ENCODE measurements at places on chromosomes 5 and 9.

DNA sequence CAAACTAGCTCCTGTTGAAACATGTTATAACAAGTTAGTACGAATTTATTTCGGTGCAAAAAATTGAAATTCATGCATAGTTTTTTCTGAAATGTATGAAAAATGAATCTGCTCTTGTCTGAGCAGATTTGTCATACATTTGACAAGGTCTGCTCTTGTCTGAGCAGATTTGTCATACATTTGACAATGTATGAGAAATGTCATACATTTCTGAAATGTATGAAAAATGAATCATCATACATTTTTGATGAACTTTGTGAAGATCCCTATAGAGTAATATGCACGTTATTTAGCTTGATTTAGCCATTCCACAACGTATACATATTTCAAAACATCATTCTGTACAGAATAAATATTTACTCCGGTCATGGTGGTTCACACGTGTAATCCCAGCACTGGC, 85.9 kb upstream of the PARP8 start:
- no peak for DNase-seq

- no peak for DNase-seq
Measured at GRCh38 chr9:104861397-104861796, 66.6 kb downstream of the ABCA1 start.

GRCh38 chr9:81562231-81563019, 126.9 kb downstream of the TLE1 start:
- DNase-seq, result no peak

- peak; percentile 83 for DNase-seq
Measured at GRCh38 chr5:134648425-134649162, at the start of gene SEC24A. Gene SEC24A (plus strand): TSS chr5:134648785. CDS start chr5:134649077, 292 bp downstream.

- no peak for DNase-seq
Measured at GRCh38 chr5:39140558-39141168, 66.5 kb upstream of the RICTOR start.

DNA sequence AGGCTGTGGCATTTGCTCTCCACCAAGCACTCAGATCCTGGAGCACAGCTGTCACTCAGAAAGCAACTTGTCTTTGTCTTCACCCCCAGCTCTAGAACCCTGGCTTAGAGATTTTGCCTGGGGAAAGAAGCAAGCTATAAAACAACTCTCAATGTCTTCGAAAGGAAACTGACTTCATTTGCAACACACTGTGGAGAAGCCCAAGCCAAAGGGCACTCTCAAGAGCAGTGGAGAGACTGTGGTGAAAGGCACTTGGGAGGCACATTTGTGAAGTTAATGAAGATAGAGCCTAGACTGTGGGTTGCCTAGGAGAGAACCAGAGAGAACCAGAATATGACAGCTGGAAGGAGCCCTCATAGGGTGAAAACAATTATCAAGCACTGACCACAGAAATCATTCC, 103.4 kb downstream of the CFAP95 start:
- DNase-seq, result no peak

Measured in nucleus accumbens (tissue), 56 donors.